ENCODE measurements at places on chromosomes 12 and 14.

GRCh38 chr12:7093892-7094291 is 1.6 kb upstream of the C1R start:
- DNase-seq, result no peak

GRCh38 chr12:51702587-51702986 is 111.6 kb downstream of the SCN8A start:
- no peak for DNase-seq

DNA sequence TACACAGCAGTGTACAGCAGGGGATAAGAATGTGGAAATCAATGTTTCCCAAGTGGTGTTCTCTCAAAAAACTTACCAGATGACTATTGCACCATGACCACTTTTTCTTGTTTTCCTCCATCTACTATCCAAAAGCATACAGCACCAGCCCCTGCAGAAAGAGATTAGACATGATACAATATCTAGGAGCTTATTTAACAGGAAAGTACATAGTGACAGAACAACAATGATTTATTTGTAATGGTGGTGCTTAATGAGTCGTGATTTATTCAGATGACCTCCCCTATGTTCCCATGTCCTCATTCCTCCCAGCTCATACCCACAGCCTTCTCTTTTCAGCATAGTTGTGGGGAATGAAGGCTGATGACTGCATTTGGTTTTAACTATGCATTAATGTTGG is 413.6 kb downstream of the BTG1 start:
- DNase-seq, result no peak

DNA sequence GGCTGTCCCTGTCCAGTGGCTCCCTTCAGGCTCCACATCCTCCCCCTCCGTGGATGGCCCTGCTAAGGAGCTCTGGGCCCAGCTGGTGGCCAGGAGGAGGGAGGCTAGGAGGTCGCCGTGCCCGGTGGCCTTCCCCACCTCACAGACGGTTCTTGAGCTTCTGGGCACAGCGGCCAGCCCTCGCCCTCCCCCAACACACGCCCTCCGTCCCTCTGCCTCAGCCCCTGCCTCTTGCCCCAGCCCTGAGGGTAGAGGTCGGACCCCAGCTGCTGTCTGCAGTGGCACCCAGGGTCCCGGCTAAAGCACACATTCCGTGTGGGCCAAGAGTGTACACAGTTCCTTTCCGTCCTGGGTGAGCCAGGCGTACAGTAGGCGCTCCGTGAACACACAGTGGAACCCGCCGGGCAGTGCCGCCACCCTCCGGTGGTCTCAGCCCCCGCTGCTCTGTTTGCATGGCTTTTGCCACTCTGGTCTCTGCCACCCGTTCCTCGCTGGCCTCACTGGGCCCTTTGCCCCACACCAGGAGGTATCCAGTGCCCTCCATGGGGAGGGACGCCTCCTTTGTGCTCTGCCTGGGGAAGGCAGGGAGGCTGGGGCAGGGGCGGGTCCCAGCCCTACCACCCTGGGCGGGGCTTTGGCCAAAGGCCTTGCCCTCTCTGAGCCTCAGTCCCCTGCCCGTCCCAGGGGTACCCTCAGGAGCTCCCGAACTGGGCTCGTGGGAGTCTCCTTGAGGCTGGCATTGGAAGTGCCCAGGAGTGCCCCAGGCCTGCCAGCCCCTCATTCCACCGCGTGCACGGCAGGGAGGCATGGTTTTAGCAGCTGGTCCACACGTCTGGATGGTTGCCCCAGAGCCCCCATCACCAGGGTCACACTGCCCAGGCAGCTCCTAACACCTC is 13.0 kb downstream of the TRMT61A start:
- no peak for DNase-seq

DNA sequence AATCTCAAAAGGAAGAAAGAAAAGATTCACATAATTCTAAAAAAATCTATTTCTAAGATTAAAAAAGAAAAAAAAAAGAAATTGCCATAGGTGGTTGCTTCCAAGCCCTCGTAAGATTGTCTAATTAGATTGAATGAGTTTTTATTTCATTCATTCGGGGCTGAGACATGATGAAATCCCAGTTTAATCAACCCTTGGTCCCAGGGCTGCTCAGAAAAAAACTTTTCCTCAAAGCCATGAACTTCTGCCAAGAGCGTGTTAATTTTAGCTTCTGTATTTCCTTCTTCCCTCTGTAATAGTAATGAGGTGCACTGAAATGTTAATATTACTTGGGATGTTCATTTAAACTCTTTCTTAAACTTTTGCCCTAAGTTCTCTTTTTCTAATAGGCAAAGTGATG is 62.6 kb downstream of the TMEM132D start:
- no peak for DNase-seq

DNA sequence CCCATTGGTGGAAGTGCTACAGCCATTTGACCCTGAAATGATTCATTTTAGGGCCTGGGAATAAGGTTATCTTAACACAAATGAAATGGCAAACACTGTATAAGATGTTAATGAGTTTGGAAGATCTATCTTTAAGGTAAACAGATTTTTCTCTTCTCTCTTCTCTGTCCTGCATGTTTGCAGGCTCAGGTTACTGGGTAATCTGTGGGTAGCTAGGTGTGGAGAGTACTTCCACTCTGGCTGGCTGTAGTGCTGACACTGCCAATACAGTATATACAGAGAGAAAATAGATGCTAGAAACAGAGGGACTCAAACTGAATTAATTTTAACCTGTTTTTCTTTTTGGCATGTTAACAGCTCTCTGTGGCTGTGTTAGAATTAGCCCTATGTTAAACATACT is 84.6 kb downstream of the SLC38A6 start:
- no peak for DNase-seq

DNA sequence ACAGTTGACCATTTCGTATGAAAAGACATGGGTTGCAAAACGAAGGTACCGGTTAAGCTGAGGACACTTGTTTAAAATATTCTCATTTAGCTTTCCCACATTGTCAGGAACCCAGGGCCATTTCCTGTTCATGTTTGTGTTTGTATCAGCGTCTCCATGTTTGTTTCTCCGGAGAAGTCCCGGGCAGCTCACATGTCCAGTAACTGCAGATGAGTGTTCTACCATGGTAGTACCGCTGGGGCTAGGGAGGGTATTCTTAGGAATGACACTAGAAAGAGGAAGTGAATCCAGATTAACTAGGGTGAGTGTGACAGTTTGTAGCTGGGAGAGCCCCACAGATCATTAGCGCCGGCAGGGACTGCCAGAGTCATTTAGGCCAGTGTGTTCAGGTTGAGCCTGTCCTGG is 50.0 kb upstream of the EVL start:
- peak; percentile 61 for DNase-seq

DNA sequence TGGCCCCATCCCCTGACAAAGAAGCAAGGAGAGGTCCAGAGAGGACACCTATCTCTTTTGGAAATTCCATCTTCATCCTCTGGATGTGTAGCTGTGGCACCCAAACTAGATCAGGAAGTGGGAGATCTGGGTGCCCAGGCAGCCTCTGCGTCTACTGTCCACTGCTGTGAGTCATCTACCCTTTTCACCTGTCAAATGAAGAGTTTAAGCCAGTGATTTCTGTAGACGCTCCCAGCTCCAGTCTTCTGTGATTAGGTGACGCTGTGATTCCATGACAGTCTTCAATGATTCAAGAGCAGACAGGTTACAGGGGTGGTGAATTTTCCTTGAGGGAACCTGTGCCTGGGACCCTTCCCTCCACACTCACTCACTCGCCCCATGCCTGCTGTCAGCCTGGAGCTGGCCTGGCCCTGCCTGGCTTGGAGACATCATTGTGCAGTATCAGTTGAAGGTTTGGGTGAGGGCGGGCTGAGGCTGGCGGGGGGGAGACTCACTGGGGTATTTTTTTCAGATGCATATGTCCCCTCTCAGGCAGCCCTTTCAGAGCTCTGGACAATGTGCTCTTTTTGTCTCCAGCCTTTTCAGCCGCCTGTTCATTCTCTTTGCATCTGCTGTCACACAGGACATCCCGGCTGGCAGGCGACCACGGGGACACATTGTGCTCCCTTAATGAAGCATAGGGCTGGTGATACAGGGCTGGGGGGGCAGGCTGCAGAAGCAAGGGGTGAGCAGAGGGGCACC is 56.8 kb upstream of the PARP11 start:
- DNase-seq, result no peak

- no peak for DNase-seq
Measured at GRCh38 chr12:105384916-105385535, 54.5 kb downstream of the C12orf75 start.

GRCh38 chr12:31533470-31533869 is 57.5 kb downstream of the DENND5B start:
- DNase-seq, result no peak

GRCh38 chr14:69716478-69717187 is 50.3 kb upstream of the SRSF5 start:
- DNase-seq, result no peak

- peak; percentile 75 for DNase-seq
Measured at GRCh38 chr14:102593061-102593824, 794 bp downstream of the RCOR1 start.

DNA sequence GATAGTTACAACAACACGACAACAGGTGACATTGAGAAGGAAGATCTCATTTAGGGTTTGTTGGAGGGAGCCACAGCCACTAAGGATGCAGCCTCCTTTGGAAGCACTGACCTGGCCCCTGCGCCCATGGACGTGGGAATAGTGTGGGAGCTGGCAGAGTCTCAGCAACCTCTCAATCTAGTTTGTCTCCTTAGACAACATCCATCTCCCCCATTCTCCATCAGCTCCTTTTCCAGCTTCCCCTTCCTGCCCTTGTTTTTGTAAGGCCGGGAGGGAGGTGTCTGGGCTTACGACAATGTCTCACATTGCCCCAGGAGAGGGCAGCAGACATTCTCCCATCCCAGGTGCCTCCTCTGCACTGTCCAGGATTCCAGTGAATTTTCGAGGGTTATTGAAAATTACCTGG is 170.2 kb upstream of the PZP start:
- DNase-seq, result no peak

GRCh38 chr12:38585086-38585485 is 268.5 kb downstream of the ALG10B start:
- no peak for DNase-seq

GRCh38 chr14:91835920-91836843 is 31.2 kb downstream of the TC2N start:
- DNase-seq, result peak; percentile 91

GRCh38 chr14:89175881-89176799 is 240.9 kb downstream of the FOXN3 start:
- no peak for DNase-seq

- DNase-seq, result no peak
Measured at GRCh38 chr14:100585448-100586152, 1.6 kb downstream of the BEGAIN start.

DNA sequence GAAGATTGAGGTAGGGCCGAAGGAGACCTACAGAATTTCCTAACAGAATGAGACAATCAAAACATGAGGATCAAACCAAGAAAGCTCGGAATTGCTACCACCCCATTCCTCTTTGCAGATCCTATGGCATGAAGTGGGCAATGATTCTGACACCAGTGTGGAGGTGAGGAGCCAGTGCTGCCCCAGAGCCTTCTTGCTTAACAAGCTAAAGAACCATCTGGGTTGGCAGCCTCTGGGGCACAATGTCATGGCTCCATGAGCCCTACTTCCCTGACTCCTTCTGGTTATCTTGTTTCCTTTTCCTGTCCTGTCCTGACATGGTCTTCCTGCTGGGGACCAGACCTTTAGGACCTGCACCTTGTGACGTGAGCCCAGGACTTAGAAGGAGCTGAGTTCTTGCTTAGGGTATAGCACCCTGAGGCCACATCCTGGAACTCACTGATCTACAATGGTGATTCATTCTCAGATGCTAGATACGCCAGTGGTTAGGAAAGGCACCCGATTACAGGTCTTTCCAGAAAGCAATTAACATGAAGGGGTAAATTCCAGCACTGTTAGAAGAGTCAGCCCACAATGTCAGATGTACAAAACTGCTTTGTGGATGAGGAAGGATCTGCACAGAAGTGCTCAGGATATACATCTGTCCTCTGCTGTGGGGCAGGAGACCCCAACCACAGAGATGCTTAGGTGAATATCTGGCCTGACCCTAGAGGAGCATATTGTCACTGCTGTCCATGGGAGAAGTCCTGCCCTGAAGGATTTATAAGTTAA is 324.2 kb downstream of the ZFP36L1 start:
- no peak for DNase-seq

GRCh38 chr12:116346741-116347140 is 69.2 kb upstream of the MED13L start:
- no peak for DNase-seq

- DNase-seq, result no peak
Measured at GRCh38 chr14:37974421-37974820, 233.3 kb upstream of the SSTR1 start.

DNA sequence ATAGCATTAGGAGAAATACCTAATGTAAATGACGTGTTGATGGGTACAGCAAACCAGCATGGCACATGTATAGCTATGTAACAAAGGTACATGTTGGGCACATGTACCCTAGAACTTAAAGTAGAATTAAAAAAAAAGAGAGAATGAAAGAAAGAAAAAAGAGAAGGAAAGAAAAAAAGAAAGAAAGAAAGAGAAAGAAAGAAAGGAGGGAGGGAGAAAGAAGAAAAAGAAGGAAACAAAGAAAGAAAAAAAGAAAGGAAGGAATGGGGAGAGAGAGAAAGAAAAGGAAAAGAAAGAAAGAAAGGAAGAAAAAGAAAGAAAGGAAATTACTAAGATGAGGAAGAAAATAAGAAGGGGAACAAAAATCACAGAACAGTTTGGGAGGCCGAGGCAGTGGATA is 925.5 kb downstream of the LRFN5 start:
- no peak for DNase-seq

- no peak for DNase-seq
Measured at GRCh38 chr12:34379142-34379541, 356.8 kb downstream of the ALG10 start.

- DNase-seq, result no peak
Measured at GRCh38 chr12:119100933-119101332, 77.8 kb upstream of the HSPB8 start.

- DNase-seq, result no peak
Measured at GRCh38 chr14:28243600-28243999, 523.0 kb upstream of the FOXG1 start.

DNA sequence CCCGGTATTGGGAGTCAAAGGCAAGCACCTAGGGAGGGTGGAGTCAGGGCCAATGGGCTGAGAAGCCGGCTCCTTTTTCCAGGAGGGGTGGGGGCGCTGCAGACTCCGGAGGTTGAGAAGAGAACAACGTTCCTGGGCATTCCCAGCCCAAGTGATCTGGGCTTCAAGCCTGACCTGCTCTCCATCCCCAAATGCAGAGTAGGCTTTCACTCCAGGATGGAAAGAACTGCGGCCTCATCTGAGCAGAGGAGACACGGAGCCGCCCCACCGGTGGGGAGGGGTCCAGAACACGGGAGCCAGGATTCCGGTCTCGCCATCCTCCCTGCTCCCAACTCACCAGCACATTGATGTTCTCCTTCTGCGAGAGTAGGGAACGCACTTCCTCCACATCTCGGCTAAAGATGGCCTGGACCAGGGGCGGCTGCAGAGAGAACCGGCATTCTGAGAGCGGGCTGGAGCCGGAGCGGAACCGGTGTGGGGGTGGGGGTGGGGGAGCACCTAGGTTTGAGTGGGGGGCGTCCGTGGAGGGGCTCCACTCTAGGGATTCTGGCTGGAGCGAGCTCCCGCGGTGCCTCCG is 605 bp downstream of the ANKRD52 start:
- DNase-seq, result peak; percentile 47
